ENCODE measurements at places on chromosomes 7 and 10. TPM values are rescaled to one million over a fixed set of nuclear protein-coding genes. Genes with fewer than 3 reads are reported as not detected.

Gene GDF2
- not detected for total RNA-seq

Gene MYPN
- total RNA-seq, result not detected

Gene FEZF1
- not detected for total RNA-seq

Gene SEMA3E
- 28.1 TPM for total RNA-seq

Gene FAM25G
- not detected for total RNA-seq

Gene NME8
- total RNA-seq, result not detected

Gene NACAD
- total RNA-seq, result 4.9 TPM

Gene PDZD7
- total RNA-seq, result 10.2 TPM

Gene OR9A2
- total RNA-seq, result under 0.01 TPM

Gene TMEM130
- total RNA-seq, result 4.9 TPM

Gene ENTPD1
- total RNA-seq, result 6.9 TPM

Gene SAMD9
- 1.6 TPM for total RNA-seq

Gene ZMIZ2
- 9.8 TPM for total RNA-seq

Gene SMO
- 8.6 TPM for total RNA-seq

Gene CYP3A7
- total RNA-seq, result not detected

Gene ZP3
- 1.2 TPM for total RNA-seq

Gene SPDYE6
- total RNA-seq, result not detected

Gene GPR37
- 39.1 TPM for total RNA-seq

Gene ANKRD30A
- total RNA-seq, result not detected

Gene AUTS2
- 71.3 TPM for total RNA-seq

Gene TMEM236
- total RNA-seq, result under 0.01 TPM

Gene PFKFB3
- total RNA-seq, result 14.3 TPM

Gene DPCD
- 28.5 TPM for total RNA-seq

Gene FGFBP3
- 18.3 TPM for total RNA-seq

Gene FUOM
- total RNA-seq, result 6.9 TPM

Gene GLRX3
- total RNA-seq, result 68.5 TPM

Gene CDHR3
- total RNA-seq, result 11.4 TPM

Gene ADGRA1
- total RNA-seq, result 2.4 TPM

Gene CPA2
- total RNA-seq, result not detected

Gene CYP2E1
- 14.7 TPM for total RNA-seq

Gene VWA2
- total RNA-seq, result 2.9 TPM

Gene PRR15
- total RNA-seq, result 0.41 TPM

Gene SFTPD
- total RNA-seq, result 0.41 TPM

Gene HOXA3
- total RNA-seq, result not detected

All from frontal cortex (tissue), 4 donors.